Amniotic epithelial cell (primary cell): ENCODE measurements at places on chromosomes 2 and 18.

GRCh38 chr18:3879836-3880120 lies 429.8 kb downstream of the TGIF1 start:
- DNase-seq: no peak

- no peak for DNase-seq
These were observed 37.6 kb downstream of the PROC start for GRCh38 chr2:127455566-127456493.

DNA sequence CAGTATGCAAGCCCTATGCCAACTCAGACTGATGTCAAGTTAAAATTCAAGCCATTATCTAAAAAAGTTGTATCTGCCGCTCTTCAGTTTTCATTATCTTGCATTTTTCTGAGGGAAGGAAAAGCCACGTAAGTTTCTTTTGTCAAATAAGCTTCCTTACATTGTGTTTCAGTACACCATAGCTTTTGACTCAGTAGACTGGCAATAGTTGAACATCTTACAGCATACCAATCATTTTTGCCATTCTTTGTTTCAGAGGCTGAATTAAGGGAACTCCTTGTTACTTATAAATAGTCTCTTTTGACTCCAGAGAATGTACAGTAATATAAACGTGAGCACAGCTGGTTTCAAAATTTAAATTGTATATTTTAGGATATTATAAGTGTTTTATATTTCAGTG lies 120.6 kb downstream of the EHBP1 start:
- peak; percentile 58 for DNase-seq

DNA sequence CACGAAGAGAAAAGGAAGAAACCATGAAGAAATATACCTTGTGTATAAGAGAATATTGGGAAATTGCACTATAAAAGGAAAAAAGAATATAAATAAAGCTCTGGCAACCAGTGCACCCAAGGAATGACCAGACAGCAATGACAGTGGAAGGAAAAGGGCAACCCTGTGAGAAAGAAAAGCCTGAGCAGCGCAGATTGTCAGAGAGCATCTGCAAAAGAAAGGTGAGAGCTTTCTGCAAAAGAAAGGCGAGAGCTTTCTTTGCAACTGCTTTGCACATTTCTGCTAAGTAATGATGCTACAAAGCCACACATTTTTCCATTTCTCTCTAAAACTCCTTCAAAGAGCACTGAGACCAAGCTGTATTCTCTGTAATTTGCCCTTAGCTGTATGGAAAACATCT lies 83.6 kb downstream of the CTNNA2 start:
- no peak for DNase-seq

GRCh38 chr2:43132683-43133301 lies 93.6 kb downstream of the ZFP36L2 start:
- DNase-seq: no peak

DNA sequence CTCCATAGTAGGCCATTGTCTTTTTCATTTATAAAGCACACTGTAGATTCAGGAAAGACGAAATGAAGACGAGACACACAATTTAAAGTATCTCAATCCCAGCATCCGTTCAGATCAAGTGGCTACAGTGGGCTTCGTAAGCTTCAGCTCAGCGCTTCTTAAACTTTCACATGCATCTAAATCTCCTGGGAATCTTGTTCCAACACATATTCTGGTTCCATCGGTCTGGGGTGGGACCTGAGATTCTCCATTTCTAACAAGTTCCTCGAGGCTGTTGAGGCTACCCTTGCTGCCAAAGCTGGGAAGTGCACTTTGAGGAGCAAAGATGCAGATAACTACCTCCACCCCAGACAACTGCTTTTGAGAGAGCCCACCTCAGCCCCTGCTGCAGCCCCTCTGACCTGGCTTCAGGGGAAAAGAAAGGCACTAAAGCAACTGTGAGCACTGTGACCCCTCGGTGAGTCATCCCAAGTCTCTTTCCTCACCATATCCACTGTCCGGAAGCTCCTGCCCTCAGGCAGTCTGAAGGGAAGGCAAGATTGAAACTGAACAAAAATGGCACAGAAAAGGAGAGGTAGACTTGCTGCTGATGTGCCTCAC lies 201.1 kb upstream of the FBXO11 start:
- peak; percentile 73 for DNase-seq

- DNase-seq: peak; percentile 83
These were observed 8.1 kb downstream of the PFN4 start for GRCh38 chr2:24115057-24115456.

DNA sequence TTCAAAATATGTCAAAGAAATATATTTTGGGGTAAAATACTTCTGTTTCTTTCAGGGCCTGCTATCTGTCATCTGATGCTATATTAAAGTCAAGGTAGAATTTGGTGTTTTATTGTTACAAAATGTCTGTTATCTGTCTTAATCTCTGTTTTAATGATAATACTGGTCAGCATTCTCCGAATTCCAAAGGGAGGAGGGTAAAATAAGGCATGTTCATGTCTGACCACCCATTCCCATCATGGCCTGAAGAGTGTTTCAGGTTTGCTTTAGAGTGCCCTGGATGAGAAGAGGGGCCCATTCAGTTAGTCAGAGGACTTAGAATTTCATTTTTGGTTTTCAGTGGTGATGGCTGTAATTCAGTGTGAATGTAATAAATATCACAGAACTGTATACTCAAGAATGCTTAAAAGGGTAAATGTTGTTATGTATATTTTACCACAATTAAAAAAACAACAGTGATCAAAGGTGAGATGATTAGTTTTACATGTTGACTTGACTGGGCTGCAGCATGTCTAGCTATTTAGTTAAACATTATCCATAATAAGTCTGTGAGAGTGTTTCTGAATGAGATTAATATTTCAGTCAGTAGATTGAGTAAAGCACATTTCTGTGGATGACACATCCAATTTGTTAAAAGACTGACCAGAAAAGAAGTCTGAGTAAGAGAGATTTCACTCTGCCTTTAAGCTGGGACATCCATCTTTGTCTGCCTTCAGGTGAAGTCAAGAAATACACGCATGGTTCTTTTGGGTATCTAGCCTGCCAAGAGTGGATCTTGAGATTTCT lies 467.9 kb upstream of the SYT4 start:
- DNase-seq: peak; percentile 35

- no peak for DNase-seq
These were observed 78.5 kb downstream of the MCFD2 start for GRCh38 chr2:46837112-46837454.

GRCh38 chr2:240868286-240869108 lies at the start of gene AGXT:
Gene AGXT (plus strand): TSS chr2:240868824. CDS start chr2:240868866, 42 bp downstream.
- peak; percentile 38 for DNase-seq

GRCh38 chr18:26865557-26865956 lies at the start of gene AQP4:
Gene AQP4 (minus strand): TSS chr18:26865707. CDS start chr18:26865689, 18 bp downstream.
- DNase-seq: no peak

DNA sequence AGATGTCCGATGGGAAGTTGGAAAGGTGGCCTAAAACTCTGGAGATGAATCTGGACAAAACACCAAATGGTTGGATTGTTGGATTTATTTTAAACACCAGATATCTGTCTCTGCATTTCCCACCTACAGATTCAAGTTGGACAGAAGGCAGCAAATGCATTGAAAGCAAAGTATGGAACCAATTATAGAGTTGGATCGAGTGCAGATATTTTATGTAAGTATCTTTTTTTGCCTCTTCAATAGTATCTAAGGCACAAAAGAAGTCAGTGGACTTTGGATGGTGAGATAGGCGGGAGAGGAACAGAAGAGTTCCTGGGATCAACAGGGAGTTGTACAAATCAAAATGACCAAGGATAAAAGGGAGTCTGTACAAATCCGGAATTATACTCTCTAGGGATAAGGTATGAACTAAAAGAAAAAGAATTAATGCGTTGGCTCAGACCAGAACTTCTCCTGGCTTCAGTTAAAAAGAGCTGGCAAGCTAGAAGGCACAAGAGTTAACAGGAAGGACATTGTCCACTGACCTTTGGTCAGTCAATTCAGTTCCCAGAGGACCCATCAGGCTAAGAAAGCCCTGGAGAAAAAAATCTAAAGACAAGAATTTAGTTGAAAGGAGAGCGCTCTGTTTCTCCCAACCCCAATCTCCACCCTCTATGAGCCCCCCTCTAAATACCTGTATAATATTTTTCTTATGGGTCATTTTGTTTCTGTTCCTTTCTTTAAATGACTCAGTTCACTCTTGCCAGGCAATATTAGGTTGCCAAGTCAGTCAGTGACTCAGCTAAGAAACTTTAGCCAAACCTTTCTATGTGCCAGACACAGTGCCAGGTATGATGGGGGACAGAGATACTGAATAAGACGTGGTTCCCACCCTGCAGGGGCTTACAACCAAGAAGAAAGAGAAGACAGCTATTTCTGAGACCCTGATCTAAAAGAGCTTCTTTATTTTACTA lies 29.1 kb downstream of the CPO start:
- no peak for DNase-seq

- peak; percentile 96 for DNase-seq
These were observed 86.4 kb downstream of the XRCC5 start for GRCh38 chr2:216195565-216196029.

DNA sequence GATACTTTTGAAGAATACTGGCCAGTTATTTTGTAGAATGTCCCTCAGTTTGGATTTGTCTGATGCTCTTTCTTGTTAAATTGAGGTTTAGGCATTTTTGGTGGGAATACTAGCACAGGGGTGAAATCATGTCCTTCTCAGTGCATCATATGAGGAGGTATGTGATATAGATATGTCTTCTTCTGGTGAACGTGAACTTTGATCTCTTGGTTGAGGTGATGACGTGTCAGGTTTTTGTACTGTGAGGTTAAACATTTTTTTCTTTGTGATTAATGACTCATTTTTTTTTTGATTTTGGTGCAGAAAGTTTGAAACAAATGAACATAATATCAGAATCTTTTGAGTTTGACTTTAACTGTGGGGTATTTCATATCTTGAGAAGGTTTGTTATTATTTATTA lies 11.0 kb downstream of the ZNF407 start:
- DNase-seq: no peak

DNA sequence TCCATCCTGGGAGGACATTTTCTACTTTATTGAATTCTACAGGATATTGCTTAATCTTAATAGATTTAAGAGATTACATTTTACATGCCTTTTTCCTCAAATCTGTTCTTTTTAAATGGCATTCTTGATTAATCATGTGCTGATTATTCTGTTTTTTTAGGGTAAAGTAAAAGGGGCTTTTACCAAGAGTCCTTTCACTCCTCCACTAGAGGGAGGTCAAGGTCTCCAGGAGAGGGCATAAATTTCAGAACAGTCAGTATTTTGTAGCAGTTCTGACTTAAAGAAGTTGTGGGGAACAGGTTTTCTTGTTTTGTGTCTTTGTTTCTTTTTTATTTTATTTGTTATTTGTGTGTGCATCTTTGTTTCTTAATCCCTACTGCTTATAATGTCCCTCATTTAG lies 25.4 kb downstream of the WDR75 start:
- DNase-seq: peak; percentile 73

GRCh38 chr2:217304582-217304981 lies 444.7 kb upstream of the TNP1 start:
- DNase-seq: no peak

- DNase-seq: no peak
These were observed 154.0 kb downstream of the GPD2 start for GRCh38 chr2:156590085-156590739.

- no peak for DNase-seq
These were observed 34.1 kb upstream of the NXPH2 start for GRCh38 chr2:138814123-138814898.

- DNase-seq: peak; percentile 61
These were observed 37.2 kb upstream of the B4GALT6 start for GRCh38 chr18:31721601-31722000.

DNA sequence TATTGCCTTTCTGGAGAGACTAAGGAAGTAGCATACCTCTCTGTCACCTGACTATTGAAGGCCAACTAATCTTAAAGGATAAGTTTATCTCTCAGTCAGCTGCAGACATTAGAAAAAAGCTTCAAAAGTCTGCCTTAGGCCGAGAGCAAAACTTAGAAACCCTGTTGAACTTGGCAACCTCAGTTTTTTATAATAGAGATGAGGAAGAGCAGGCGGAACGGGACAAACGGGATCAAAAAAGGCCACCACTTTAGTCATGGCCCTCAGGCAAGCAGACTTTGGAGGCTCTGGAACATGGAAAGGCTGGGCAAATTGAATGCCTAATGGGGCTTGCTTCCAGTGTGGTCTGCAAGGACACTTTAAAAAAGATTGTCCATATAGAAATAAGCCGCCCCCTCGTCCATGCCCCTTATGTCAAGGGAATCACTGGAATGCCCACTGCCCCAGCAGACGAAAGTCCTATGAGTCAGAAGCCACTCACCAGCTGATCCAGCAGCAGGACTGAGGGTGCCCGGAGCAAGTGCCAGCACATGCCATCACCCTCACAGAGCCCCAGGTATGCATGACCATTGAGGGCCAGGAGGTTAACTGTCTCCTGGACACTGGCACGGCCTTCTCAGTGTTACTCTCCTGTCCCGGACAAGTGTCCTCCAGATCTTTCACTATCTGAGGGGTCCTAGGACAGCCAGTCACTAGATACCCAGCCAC lies 61.5 kb upstream of the FAM98A start:
- no peak for DNase-seq

GRCh38 chr2:40160751-40161218 lies 291.1 kb downstream of the SLC8A1 start:
- no peak for DNase-seq

- peak; percentile 84 for DNase-seq
These were observed 19.6 kb upstream of the IL1A start for GRCh38 chr2:112803691-112804521.

DNA sequence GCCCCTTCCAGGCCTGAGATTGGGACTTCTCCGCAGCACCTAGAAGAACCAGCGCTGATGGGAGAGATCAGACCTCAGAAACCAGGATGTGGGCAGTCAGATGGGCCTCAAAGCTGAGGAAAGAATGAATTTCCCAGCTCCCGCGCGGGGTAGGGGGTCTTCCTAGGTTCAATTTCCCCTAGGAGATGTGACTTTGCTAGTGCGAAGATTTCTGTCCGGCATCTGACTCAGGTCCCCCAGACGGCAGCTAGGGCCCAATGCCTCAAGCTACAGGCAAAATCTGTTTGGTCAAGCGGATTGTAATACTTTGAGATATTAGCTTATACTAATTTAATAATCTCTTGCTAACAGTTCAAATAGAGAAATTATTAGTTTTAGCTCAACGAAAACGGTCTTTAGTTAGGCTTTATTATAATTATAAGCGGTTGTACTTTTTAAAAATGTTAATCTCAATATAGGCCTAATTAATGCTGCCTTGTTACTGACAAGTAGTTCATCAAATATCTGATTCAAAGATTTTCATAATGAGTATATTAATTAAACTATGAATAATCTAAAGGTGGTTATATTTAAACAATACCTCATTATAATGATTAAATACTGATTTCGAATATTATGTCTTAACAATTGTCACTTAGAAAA lies 5.8 kb downstream of the DLX1 start:
- DNase-seq: no peak

- no peak for DNase-seq
These were observed 451.1 kb downstream of the DSC3 start for GRCh38 chr18:30591462-30591861.
